ENCODE measurements at places on chromosomes 7 and 10.

DNA sequence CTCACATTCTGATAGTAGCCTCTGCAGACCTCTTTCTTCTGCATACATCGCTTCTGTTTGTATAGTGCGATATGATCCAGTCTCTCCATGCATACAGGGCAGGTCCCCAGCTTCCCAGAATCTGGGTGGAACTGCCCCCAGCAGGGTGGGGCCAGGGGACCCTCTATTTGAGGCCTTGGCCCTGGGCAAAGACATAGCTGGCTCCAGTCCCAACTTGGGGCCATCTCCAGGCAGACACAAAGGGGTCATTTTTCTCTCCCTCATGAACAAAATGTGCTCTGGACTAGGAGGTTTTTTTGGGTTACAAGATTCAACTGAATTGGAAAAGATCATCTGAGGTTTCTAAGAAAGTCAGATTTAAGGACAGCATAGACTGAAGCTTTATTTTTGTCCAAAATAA, 21.1 kb upstream of the HSPA12A start:
- DNase-seq: peak; percentile 19

DNA sequence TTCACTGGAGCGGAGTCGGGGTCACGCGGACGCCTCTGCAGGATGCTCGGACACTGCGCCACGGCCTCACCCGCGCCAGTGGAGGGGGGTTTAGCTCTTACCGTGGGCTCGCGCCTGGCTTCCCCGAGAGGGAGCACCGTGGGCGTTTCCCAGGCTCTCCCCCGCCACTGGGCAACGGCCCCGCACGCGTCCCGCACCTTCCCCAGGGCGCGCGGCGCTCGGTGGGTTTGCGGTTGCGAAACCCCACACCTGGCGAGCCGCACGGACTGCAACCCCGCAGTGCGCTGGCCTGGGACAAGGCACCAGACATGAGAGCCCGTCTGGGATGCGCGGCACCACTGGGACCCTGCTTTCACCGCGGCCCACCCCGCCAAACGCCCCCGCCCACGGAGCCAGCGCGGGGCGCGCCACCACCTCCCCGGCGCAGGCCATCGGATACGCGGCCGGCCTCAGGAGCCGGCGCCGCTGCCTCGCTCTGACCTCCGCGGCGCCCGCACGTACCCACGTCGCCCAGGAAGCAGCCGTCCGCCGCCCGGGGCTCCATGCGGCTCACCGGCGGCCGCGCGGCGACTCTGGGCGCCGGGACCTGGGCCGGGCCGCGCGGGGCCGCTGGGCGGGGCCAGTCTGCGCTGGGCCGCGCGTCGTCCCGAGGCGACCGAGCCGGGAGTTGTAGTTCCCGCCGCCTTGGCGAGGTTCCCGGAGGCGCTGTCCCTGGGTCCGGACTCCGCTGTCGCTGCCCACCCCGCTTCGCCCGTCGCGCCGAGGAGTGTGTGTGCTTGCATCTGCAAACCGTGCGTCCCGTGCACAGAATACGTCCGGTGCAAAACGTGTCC, at the start of gene ASB13:
Gene ASB13, minus strand, starts transcription at position 588 of the 833 bp plus-strand sequence. Its CDS starts 44 bp downstream, at position 544.
- DNase-seq: no peak

DNA sequence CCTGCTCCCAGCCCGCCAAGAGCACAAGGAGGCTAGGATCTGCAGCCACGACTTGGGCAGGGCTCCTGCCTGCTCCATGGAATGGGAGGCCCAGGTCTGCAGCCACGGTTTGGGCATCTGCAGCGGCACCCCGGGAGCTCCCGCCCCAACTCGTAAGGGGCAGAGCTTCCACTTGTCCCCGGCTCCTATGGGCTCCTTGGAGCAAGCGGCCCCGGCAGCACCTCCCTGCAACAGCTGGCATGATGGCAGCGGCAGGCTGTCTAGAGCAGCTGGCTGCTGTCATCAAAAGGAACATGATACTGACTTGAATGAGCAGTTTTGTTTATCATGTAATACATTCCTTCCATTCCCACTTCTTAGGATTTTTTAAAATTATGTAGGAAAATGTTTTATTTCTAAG, 684.0 kb upstream of the FOXK1 start:
- no peak for DNase-seq

- DNase-seq: no peak
Observed at GRCh38 chr7:113799896-113800295, 118.9 kb downstream of the PPP1R3A start.

DNA sequence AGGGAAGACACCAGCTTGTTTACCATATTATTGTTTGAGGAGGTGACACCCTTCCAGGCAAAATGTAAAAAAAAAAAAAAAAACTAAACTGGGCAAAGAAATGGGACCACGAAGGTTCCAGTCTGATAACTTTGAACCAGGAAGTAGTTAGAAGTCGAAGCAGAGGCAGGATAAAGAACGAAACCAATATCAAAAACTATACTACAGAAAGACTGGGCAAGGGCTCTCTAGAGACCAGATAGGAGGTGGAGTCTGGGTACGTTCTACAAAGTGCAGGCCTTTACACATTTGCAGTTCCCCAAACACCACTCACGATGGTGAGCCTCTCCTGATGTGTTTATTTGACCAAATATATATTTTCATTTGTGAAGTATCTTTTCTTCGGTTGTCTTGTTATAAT, 125.7 kb upstream of the CDK1 start:
- DNase-seq: no peak

DNA sequence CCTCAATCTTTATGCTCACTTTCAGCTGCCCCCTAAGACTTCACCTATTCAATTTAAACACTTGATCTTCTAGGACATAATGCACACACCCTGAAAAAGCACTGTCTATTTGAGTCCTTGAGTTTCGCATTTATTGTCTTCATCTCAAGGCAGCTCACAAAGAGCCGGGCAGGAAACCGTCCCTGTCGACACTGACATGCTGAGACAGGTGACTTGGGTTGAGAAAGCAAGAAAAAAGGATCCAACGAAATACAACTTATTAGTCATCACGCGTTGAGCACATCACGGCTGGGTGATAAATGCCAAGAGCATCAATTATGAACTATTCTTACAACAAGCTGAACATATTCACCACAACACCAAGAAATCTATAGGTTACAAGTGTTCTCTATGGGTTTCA, 91.1 kb downstream of the CALN1 start:
- no peak for DNase-seq

GRCh38 chr10:17084258-17084657, 45.4 kb downstream of the CUBN start:
- DNase-seq: no peak

DNA sequence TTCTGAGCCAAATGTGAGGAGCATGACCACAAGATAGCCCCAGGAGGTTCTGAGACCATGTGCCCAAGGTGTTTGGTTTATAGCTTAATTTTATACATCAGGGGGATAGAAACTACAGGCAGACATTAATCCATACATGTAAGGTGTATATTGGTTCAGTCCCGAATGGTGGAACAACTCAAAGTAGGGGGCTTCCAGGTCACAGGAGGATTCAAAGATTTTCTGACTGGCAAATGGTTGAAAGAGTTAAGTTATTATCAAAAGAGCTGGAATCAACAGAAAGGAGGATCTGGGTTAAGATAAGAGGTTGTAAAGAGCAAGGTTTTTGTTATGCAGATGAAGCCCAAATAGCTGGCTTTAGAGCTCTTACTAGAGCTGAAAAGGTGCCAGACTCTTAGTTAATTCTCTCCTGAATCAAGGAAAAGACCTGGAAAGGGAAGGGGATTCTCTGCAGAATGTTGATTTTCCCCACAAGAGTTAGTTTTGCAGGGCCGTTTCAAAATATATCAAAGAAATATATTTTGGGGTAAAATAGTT, 640.0 kb downstream of the IPMK start:
- no peak for DNase-seq

GRCh38 chr7:82327898-82328297, 115.7 kb downstream of the CACNA2D1 start:
- no peak for DNase-seq

Data from nucleus accumbens (tissue), 56 donors.